ENCODE measurements at places on chromosomes 7 and 10. TPM values are rescaled to one million over a fixed set of nuclear protein-coding genes. Genes with fewer than 3 reads are reported as not detected.
A peak's percentile ranks its signal among the peaks of the same experiment; 100 is the strongest.

PCDH15 gene
- total RNA-seq: not detected

DNA sequence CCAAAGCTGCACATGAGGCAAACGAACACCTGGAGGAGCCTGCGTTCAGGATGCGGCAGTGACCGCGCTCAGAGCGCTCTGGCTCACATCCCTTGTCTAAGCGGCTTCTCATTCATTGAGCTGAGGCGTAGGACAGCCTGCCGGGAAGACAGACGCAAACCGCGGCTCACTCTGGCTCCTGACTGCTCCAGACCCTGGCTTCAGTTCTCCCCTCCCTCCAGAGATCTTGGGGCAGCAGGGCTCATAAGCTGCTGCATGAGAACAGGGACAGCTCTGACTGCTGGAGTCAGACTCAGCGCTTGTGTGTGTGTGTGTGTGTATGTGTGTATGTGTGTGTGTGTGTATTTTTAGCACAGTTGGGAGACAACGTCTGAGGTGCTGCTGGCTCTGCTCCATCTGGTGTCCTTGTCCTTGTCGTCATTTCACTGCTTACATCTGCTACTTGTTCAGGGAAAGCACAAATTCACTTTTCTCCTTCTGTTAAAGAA is 15.8 kb upstream of the LYZL2 start:
- peaks cover 15% of the 10 kb centered on the region for H3K4me1 ChIP-seq
- H3K36me3 ChIP-seq: no peaks in the 10 kb centered on the region
- H3K27me3 ChIP-seq: peaks cover 43% of the 10 kb centered on the region
- no peak overlapping the region for H3K4me3 ChIP-seq

ZNF746 gene
- 13.0 TPM for total RNA-seq

DNA sequence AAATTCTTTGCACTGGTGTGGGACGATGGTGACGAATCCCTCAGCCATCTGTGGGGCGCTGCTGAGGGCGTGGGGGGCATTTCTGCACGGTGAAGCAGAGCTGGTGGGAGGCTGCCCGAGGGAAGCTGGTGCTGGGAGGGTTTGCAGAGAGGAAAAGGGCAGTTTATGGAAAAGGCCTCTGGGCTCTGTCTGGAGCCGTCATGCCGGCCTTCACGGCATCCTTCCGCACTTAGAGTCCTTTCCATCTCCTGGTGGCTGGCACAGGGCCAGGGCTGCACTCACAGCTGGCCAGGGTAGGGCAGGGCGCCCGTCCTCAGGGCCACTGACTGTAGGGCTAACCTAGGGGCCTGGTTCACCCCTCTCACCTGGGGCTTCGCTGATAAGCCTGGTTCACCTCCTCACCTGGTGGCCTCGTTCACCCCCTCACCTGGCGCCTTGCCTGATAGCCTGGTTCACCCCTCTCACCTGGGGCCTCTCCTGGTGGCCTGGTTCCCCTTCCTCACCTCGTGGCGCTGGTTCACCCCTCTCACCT is 598 bp upstream of the AMZ1 start:
- H3K4me1 ChIP-seq: peaks cover 11% of the 10 kb centered on the region
- H3K27me3 ChIP-seq: peaks cover 40% of the 10 kb centered on the region
- no peaks in the 10 kb centered on the region for H3K36me3 ChIP-seq
- DNase-seq: no peak

GRCh38 chr7:142130267-142130666 is 18.7 kb downstream of the MGAM2 start:
- H3K27ac ChIP-seq: no peak overlapping the region
- DNase-seq: no peak
- no peaks in the 10 kb centered on the region for H3K4me1 ChIP-seq
- no peaks in the 10 kb centered on the region for H3K36me3 ChIP-seq
- peaks cover 6% of the 10 kb centered on the region for H3K27me3 ChIP-seq
- H3K4me3 ChIP-seq: no peak overlapping the region

DNA sequence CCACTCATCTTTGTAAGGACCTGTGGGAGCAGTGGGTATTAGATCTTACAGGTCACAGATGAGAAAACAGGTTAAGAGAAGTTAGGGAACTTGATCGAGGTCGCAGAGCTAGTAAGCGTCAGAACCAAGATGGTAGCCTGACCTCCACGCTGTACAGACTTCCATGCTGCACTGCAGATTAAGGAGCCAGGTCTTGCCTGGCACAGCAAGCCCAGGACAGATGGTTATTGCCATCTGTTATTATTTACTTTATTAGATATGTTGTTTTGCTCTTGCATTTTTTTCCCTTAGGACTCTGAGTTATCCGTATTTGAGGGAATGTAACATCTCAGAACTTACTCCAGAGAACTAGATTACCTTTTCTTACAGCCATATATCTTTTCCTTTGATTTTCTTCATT is 147.2 kb downstream of the NSUN6 start:
- DNase-seq: no peak
- no peak overlapping the region for H3K4me3 ChIP-seq
- no peaks in the 10 kb centered on the region for H3K4me1 ChIP-seq
- no peaks in the 10 kb centered on the region for H3K36me3 ChIP-seq

- H3K27me3 ChIP-seq: no peaks in the 10 kb centered on the region
- H3K4me1 ChIP-seq: no peaks in the 10 kb centered on the region
- no peak overlapping the region for H3K4me3 ChIP-seq
- no peaks in the 10 kb centered on the region for H3K36me3 ChIP-seq
- no peak for DNase-seq
These were observed 39.4 kb downstream of the VIPR2 start for GRCh38 chr7:159105066-159105780.

TBXAS1 gene
- 2.1 TPM for total RNA-seq

- no peaks in the 10 kb centered on the region for H3K27me3 ChIP-seq
- peaks cover 43% of the 10 kb centered on the region for H3K4me1 ChIP-seq
- no peak overlapping the region for H3K27ac ChIP-seq
- H3K4me3 ChIP-seq: no peak overlapping the region
These were observed 89.4 kb downstream of the SH3PXD2A start for GRCh38 chr10:103765981-103766380.

CALML5 gene
- not detected for total RNA-seq

ANKRD30A gene
- total RNA-seq: not detected

DNA sequence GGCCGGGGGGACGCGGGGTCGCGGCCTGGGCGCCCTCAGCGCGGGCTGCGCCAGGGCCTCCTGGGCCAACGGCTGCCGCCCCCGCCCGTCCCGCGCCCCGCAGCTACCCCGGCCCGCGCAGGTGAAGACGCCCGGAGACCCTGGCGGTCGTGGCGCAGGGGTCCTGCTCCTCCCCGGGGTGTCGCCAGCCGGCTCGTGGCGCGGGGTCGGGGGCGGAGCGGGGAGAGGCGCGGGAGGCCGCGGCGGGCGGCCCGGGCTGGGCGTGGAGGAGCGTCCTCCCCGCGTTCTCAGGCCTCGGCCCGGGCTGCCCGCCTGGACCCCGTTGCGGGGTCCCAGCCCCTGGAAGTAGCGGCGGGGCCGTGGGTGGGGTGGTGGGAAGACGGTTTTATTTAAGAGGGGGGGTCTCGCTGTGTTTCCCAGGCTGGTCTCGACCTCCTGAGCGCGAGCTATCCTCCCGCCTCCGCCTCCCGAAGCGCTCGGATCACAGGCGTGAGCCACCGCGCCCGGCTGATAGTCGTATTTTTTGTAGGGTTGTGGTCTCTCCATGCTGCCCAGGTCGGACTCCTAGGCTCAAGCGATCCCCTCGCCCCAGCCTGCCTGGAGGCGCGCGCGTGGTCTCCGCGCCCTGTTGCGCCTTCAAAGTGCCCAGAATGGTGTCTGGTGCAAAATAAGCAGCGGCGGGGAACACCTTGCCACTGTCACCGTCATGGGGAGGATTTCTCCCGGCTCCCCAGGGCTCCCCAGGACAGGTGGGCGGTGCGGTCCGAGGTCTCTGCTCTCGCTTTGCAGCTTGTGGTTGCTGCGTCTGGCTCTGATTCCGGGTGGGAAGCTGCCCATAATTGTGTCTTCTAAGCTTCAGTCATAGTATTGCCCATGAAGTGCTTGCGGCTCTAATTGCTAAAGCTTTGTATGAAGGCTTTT is 15.3 kb upstream of the SUN1 start:
- peaks cover 21% of the 10 kb centered on the region for H3K36me3 ChIP-seq
- peaks cover 57% of the 10 kb centered on the region for H3K4me1 ChIP-seq
- peak overlapping the region; percentile 90 for H3K27ac ChIP-seq
- peak; percentile 73 for DNase-seq
- peaks cover 12% of the 10 kb centered on the region for H3K27me3 ChIP-seq

GRCh38 chr10:43110338-43111071 is 27.7 kb upstream of the CSGALNACT2 start:
- no peaks in the 10 kb centered on the region for H3K27me3 ChIP-seq
- H3K27ac ChIP-seq: no peak overlapping the region
- no peak for DNase-seq
- H3K4me1 ChIP-seq: peaks cover 4% of the 10 kb centered on the region
- no peak overlapping the region for H3K4me3 ChIP-seq
- H3K36me3 ChIP-seq: no peaks in the 10 kb centered on the region

GRCh38 chr10:87646935-87647334 is 12.7 kb upstream of the PAPSS2 start:
- H3K4me3 ChIP-seq: no peak overlapping the region
- H3K27me3 ChIP-seq: no peaks in the 10 kb centered on the region
- peaks cover 4% of the 10 kb centered on the region for H3K36me3 ChIP-seq
- H3K4me1 ChIP-seq: peaks cover 20% of the 10 kb centered on the region

DNA sequence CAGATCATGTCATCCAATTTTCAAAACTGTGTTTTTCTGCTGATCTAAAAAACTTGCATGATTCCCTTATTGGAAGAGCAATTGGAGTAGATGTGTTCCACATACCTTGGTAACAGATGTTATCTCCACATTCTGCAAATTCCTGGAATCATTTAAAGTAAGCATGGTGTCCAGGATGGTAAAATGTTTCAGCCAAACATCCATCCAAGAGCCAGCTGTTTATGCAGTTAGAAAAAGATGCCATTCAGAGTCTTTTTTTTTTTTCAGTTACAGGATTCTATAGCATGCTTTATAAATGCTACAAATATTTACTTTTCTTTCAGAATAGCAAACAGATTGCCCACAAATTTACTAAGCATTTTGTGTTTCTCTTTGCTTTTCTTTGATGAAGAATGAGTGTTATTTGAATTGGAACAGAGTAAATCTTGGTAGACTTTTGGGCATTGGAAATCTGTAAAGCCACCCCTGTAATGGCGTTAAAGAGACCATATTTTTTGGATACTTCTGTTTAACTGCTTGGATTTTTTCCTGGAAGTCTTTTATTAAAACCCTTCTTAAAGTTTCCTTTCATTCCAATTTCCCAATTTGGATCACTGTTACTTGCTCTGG is 149.8 kb downstream of the GNAT3 start:
- no peaks in the 10 kb centered on the region for H3K36me3 ChIP-seq
- no peak overlapping the region for H3K4me3 ChIP-seq
- DNase-seq: no peak
- H3K27me3 ChIP-seq: no peaks in the 10 kb centered on the region
- H3K27ac ChIP-seq: no peak overlapping the region

DNA sequence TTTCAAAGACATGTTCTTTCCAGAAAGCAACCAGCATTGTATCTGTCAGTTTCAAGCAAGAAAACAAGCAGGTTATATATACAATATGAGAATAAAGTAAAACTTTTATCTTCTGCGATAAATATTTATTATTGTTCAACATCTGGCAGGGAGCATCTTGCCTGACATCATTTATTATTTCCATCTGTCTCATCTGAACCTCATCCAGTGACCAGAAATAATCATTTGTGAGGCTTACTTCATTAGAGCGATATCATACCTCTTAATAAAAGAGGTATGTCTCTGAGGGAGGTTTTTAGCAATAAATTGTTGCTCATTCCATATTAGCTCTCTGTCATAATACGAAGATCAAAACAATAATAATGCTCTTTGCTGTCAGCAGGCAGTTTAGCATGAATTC is 226.1 kb downstream of the CDC14C start:
- no peaks in the 10 kb centered on the region for H3K27me3 ChIP-seq
- no peak overlapping the region for H3K27ac ChIP-seq
- DNase-seq: no peak
- no peaks in the 10 kb centered on the region for H3K4me1 ChIP-seq
- H3K4me3 ChIP-seq: no peak overlapping the region

ATOH7 gene
- total RNA-seq: not detected

EPHA1 gene
- total RNA-seq: 2.8 TPM

DNA sequence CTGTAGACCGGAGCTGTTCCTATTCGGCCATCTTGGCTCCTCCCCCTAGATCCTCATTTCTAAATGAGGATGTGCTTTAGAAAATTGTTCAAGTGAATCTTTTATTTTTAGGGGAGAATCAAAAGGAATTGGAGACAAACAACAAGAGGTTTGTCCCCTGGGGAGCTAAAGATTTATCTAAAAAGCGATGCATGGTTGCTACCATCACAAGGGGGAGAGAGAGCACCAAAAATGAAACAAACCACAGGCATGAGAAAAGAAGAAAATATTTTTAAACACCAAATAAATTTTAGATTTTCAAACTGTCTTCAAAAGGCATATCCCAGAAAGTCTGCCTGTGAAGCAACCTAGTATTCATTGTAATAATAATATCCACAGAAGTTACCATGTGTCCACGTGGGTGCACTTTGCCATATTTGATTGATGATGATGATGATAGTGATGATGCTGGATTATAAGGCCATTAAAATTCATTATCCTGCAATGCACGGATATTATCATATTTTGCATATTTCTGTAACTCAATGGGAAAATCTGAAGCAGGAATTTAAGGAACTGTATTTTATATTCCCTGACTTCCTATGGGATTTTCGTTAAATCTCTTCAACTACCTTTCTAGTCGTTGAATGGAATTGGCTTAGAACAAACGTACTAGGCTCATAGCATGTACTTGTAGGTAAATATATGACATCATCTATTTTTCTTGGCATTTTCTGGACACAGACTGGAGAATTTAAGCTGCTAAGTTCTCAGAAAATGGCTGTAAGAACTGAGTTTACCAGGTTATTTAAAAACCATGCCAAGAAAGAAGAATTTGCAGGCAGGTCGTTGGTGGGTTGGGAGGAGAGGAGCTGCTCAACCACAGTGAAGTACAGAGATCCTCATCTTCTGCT is 171.6 kb downstream of the WDR37 start:
- H3K4me3 ChIP-seq: no peak overlapping the region
- peaks cover 5% of the 10 kb centered on the region for H3K36me3 ChIP-seq
- no peaks in the 10 kb centered on the region for H3K27me3 ChIP-seq
- no peak overlapping the region for H3K27ac ChIP-seq

GRCh38 chr7:150401861-150402631 is 22.9 kb downstream of the ZNF775 start:
- H3K36me3 ChIP-seq: peaks cover 2% of the 10 kb centered on the region
- peaks cover 41% of the 10 kb centered on the region for H3K4me1 ChIP-seq
- no peaks in the 10 kb centered on the region for H3K27me3 ChIP-seq
- no peak for DNase-seq
- H3K27ac ChIP-seq: no peak overlapping the region
- peak overlapping the region; percentile 11 for H3K4me3 ChIP-seq

RBP3 gene
- total RNA-seq: not detected

DNA sequence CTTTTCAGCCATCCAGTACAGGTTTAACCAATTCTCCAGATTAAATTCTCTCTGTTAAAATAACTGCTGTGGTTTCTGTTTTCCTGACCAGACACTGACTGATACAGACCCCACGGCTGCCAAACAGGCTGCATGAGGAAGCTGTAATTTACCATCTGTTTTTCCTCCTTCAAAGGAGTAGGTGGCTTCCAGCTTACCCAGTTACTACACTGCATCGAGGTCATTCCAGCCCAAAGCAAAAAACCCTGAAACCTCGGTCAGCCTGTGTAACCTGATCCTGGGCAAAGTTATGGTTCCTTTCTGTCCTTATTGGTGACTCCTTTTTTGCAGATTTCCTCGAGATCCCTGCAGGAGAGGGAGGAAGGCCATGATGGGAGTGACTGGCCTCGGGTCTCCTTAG is 27.9 kb upstream of the LOXL4 start:
- H3K36me3 ChIP-seq: no peaks in the 10 kb centered on the region
- H3K27me3 ChIP-seq: peaks cover 13% of the 10 kb centered on the region
- DNase-seq: no peak
- H3K4me3 ChIP-seq: no peak overlapping the region
- no peak overlapping the region for H3K27ac ChIP-seq

Data from activated CD8-positive, alpha-beta T cell treated with anti-CD3 and anti-CD28 coated beads for 36 hours (primary cell).